ENCODE measurements at places on chromosomes 6 and 20.

- no peak for DNase-seq
Observed at GRCh38 chr6:132671295-132671694, 12.3 kb upstream of the TAAR1 start.

DNA sequence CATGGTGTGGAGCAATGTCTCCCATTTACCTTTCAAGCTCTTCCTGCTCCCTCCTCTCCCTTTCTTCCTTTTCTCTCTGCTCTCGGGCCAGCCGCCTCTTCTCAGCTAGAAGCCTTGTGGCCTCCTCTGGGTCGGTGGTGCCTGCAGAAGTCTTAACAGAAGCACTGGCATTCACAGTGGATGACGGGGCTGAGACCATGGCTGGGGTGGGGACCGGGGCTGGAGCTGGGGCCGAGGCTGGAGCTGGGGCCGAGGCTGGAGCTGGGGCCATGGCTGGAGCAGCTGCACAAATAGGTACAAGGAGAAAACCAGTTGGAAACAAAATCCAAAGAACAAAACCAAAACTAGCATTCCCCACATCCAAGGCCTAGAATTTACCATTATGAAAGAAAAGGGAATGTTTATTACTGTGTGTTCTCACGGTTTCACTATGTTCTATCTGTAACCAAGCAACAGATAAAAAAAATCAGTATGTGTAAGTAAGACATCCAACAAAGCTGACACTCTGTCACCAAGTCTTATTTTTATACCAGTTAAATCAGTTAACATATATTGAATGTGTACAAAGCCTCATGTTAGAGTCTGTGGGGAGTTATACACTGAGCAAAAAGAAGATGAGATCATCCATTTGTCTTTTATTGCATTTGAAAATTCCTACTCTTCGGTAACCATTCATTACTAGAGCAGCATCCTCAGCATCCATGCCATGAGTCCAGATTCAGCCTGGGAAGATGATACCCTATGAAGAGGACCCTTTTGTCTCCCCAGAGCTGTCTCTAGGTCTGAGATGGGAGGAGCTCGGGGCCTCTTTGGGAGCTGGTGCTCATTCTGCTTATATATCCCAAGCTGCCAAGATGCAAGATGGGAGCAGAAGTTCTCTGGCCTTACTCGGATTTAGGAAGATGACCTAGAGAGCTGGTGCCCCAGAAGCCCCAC, 73.0 kb upstream of the BCLAF1 start:
- DNase-seq: no peak

GRCh38 chr6:91173186-91173585, 586.3 kb upstream of the MAP3K7 start:
- DNase-seq: no peak

GRCh38 chr6:132481189-132481588, 31.7 kb downstream of the STX7 start:
- no peak for DNase-seq

- DNase-seq: no peak
Observed at GRCh38 chr6:28124350-28124970, at the start of gene ZSCAN16. ZSCAN16 (plus strand) TSS chr6:28124609; CDS start chr6:28125444, 835 bp downstream.

DNA sequence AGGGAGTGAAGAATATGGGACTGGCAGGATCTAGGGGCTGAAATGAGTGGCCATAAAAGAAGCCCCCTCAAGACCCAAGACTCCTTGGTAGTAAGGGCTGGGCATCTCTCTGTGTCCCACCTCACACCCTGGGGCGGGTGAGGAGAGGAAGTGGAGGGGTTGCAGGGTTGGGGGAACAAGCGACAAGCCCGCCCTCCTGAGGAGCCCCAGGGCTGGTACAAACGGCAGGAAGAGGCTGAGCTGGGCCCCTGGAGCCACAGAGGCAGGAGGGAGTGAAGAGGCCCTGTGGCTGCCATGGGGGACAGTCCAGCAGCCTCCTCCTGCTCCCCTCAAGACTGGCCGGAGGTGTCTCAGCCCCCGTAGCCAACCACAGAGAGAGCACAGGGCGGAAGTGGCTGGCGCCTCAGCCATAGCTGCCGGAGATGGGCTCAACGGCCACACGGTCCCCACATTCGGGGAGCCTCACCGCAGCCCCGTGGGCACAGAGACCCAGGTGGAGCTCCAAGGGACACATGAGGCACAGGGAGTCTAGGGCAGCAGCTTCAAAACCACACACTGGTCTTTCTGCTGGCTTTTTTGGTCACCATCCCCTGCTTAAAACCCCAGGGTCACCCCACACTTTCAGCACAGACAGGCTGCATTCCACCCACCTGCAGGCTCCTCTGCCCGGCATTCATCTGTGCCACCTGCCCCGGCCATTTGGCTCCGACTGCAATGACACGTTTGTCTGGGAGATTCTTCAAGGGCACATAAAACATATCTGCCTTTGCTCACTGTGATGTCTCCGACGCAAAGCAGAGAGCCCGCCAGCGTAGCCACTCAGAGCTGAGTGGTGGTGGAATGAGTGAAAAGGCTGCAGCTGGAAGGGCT, 524 bp downstream of the C20orf203 start:
- DNase-seq: peak; percentile 79

GRCh38 chr6:52612336-52613054, 35.6 kb upstream of the TRAM2 start:
- no peak for DNase-seq

DNA sequence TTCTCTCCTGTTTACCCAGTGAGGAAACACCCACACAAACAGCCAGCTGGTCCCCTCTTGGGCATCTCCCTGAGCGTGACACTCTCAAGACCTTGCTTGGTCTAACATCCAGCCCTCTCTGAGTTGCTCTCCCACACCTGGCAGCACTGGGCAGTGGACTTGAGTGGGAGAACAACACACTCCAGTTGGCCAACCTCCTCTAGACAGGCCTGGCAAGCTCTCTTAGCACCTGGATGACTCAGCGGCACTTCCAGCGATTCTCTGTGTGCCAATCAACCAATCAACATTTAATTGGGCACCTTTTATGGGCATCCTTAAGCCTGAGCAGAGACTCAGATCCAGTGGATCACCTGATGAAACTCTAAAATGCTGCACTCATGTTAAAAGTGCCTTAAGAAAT, 76.6 kb upstream of the QKI start:
- DNase-seq: no peak

DNA sequence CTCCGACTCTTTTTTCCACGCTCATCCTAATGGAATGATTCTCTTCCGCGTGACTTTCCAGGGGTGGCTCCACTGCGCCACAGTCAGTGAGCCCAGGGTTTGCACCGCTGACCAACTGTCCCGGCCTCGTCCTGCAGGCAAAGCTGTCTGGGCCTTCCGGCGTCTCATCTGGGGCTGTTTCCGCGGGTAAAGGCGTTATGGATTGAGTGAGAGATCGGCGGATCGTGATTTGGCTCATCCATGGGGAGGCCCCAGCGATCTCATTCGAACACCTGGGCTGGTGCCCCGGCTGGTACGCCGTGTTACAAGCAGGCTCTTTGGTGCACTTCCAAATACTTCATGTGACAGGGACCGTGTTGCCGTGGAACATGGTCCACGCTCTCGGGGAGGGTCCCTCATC, 47.8 kb downstream of the KCNQ2 start:
- no peak for DNase-seq

- no peak for DNase-seq
Observed at GRCh38 chr6:63348836-63349235, 29.1 kb upstream of the LGSN start.

- no peak for DNase-seq
Observed at GRCh38 chr6:13113981-13114593, 214.2 kb downstream of the TBC1D7 start.

DNA sequence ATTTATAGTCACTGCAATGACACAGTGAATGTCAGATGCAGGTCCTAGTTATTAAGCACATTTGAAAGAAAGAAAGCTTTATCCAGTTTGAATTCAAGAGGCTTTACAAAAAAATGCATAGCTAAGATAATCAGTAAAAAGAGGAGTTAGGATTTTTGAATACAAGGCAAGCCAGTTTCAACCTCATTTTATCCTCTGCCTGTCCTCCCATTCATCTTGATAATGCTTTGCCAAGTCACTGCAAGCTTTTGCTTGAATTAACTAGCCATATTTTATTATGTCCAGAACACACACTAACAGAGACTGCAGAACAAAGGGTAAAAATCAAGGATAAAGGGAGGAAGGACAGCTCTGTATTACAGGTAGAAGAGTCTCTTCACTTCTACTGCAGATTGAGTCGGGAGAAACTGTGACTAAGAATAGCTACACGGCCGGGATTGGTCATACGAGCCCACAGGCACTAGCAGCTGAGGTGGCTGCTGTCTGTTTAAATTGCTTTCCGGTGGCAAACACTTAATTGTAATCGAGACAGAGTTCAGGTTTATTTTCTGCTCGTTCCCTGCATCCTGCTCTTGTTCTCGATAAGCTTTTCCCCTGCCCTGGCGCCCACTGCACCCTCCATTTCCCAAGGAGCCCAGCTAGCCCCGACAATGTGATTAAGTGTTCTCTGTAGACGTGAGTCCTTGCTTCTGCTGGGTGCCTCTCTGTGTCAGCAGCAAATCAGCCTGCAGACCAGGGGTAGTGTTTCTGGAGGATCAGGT, 30.5 kb upstream of the AKAP12 start:
- DNase-seq: no peak

- DNase-seq: no peak
Observed at GRCh38 chr6:139612135-139612465, 237.7 kb upstream of the CITED2 start.

DNA sequence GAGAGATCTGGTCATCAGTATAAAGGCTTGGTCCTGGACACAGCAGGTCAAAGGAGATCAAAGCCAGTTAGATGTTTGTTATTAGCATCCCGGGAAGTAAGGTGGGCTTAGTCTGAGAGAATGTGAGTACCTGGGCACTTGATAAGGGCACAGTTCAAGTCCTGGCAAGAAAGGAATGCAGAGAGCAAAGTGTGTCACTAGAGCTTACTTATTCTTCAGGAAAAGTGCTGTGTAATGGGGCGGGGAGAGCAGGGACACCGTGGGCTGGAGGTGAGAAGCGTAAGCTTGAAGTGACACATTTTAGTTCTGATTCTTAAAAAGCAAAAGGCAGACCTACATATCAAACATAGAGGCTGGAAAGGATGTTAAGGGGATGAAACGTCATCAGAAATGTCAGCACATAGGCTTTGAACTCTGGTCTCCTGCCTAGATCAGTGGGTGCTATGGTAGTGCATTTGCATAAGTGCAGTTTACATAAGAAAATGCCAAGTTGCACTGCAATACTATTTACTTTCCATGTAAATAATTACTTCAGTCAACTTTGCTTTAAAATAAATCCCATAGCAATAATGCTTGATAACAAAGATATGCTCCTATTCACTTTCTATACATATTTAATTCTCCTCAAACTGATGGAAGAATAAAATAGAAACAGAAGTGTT, 2.6 kb downstream of the SAMD5 start:
- DNase-seq: no peak

GRCh38 chr6:122752459-122752858, 27.1 kb upstream of the FABP7 start:
- DNase-seq: no peak

DNA sequence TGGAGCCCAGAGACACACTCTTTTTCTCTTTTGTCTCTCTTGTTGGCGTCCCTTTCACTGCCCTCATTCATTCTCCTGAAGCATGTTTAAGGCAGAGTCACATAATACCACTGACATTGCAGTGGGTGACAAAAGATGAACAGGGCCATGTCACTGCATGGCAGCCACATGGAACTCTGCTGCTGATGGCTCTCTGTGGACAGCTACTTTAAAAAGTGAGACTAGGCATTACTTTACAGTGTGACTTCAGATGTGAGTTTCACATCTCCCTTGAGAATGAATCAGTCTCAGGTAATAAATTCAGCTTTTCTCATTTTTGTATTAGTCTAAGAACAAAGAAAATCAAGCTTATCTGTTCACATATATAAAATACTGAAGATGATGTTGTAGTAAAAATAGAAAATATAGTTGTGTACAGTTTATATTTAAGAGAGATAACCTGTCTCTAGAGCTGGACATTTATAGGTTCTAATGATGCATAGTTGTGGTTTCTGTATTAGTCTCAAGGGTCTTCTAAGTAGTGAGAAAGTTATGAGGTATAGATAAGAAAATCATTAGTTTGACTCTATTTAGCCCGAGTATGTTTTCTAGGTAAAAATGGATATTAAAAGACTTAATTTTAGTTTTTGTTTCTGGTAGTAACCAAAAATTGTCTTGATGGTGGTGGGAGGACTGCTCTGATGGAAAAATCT, 6.1 kb downstream of the MRS2 start:
- DNase-seq: no peak

DNA sequence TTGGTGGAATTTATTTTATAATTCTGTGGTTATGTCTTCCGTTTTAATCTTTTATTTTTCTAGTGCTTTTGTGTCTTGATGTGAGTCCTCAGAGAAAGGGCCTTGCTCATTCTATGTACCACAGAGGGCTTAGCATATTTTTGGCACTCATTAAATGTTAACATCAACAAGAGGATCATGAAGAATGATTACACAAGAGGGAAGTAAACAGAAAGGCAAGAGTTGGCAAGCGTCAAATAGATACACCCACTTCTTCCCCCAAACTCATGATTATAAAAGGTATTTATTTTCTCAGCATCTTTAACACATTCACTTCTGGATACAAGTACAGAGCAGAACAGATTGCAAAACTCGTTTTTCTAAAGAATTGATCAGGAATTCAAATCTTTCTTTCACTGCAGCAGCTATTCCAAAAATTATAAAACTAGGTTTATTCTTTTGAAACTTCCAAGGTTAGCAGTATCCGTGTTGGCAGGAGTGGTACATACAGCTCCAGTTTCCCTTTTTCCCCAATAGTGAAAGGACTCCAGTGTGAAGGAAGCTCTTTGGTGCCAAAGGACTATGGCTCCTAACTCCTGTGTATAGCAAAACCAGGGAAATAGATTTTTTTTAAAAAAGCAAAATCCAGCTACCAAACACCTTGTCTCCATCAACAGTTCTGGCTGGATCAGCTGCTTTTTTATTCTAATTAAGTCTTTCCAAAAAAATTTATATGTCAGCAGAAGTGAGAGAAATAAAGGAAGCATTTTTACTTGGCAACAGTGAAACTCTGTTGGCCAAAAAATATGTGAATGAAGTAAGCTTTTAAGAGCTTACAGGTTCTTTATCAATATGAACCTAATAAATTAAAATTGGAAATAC, 221.9 kb downstream of the ADGRG6 start:
- DNase-seq: no peak

DNA sequence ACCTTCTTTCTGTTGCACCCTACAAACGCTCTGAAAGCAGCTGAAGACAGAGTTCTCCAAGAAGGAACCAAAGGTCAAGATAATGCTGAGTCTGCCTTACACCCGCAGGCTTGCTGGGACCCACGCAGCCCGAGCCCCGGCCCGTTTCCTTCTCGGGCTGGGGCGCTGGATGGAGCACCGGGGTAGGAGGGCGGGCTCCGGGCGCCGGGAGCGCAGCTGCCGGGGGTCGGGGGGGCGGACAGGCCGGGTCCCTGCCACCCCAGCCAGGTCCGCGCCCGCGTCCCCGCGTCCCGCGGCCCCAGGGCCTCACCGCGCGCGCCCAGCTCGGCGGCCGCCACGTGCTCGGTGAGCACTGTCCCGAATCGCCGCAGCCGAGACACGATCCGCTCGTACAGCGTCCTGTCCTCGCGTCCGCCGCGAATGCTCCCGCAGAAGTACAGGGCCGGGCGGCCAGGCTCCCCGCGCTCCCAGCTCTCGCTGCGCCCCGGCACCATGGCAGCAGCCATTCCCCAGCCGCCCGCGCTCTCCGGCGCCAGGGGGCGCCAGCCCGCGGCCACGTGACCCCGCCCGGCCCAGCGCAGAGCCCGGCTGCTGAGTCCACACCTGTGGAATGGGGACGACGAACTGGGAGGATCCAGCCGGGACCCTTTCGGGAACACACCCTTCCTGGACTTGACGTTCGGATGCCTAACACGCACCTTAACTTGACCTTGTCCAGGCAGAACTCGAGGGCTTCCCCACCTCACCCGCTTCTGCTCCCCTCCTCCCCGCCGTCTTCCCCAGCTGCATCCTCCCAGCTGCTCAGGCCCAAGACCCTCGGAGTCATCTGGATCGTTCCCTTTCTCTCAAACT, at the start of gene DNPH1:
Gene DNPH1, minus strand, starts transcription at position 531 of the 852 bp plus-strand sequence. Its CDS starts 25 bp downstream, at position 506.
- DNase-seq: peak; percentile 44
